ENCODE measurements at places on chromosomes 5 and 9. TPM values are rescaled to one million over a fixed set of nuclear protein-coding genes. Genes with fewer than 3 reads are reported as not detected.

DNA sequence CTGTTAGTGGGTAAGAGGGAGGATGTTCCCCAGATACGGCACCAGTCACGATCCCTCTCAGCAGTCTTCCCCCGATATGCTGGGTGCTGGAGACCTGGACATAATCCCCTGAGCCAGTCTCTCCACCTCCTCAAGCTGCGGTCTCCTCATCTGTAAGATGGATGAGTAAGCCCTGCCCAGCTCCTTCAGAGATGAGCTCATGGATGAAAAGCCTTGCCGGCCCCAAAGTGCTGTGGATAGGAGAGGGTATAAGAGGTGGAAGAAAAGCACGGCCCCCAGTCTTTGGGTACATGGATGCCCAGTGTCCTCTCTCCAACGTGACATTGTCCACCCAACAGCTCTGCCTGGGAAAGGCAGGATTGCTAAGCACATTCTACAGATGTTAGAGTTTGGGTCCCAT, 4.5 kb downstream of the CAMK2A start:
- no peak for ATAC-seq

- no peak for ATAC-seq
Observed at GRCh38 chr5:142737179-142737578, 33.0 kb upstream of the ARHGAP26 start.

- ATAC-seq = no peak
Observed at GRCh38 chr5:135890296-135890695, 5.3 kb downstream of the IL9 start.

Gene NEUROG1
- not detected for total RNA-seq

DNA sequence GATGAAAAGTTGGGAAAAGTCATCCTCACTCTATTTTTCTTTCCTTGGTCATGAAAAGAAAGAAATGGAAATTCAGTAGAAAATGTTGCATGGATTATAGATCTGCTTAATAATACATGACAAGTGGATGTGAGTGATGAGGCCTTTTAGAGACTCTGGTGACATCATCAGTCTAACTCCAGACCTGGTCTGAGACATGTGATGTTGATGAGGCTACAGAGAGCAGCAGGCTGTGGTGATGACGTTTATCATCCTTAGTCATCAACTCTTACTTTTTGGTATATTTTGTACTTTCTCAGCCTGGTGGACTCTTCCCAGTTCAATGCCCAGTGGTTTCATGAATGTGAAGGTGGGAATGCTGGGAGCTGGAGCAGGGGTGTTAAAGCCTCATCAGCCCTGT, 116.4 kb downstream of the TTLL11 start:
- no peak for ATAC-seq

DNA sequence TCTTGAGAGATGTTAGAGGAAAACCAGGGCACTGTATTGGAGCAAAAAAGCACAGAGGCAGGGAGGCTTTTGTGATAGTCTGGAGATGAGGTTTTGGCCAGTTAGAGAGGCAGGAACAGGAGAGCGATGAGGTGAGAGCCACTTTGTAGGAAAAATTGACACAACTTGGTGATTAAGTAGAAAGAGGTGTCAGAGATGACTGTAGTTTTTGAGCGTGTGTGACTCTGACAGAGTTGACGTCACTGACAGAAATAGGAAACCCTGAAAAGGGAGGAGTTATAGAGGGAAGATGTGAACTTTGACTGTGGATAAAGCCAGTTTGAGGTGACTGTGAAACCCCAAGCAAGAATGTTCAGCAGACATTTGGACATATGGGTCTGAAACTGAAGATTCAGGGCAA, 15.7 kb downstream of the NFX1 start:
- no peak for ATAC-seq

Gene CD14
- total RNA-seq = 54.9 TPM

Gene LCP2
- total RNA-seq = 10.0 TPM

GRCh38 chr5:67299231-67299735, 102.7 kb upstream of the CD180 start:
- ATAC-seq = no peak

Gene HK3
- total RNA-seq = 10.6 TPM
